Thyroid gland (tissue), 4 donors: ENCODE measurements at places on chromosomes 11 and 22.

- peaks cover 16% of the 10 kb centered on the region for H3K4me1 ChIP-seq
- no peak for DNase-seq
- no peaks in the 10 kb centered on the region for H3K36me3 ChIP-seq
- no peak overlapping the region for H3K27ac ChIP-seq
- H3K4me3 ChIP-seq = no peak overlapping the region
Observed at GRCh38 chr22:50630376-50630775, 2.4 kb upstream of the ARSA start.

DNA sequence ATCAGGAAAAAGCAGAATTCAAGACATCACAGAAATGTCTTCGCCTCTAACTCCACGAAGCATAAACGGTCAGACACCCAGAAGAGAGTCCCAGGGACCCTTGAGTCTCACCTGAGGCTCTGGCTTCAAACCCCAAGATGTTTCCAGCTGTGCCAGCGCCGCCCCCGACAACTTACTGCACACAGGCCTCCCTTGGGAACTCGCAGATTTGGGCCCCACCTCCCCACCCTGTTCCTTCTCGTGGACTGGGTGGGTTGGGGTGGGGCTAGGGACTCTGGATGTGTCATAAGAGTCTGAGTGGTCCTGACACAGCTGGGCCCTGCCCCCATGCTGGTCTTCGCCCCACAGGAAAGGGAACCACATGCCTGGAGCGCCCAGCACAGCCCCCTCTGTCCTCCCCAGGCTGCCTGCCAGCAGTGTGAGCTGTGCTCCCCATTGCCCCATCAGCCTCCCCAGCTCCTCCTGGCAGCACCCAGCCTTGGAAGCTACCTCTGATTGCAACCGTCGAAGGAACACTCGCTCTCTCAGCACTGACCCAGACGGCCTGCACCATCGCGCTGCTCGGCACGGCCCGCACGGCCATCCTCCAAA lies 147.5 kb downstream of the CRYBB2 start:
- peaks cover 11% of the 10 kb centered on the region for H3K4me1 ChIP-seq
- no peak overlapping the region for H3K4me3 ChIP-seq

DNA sequence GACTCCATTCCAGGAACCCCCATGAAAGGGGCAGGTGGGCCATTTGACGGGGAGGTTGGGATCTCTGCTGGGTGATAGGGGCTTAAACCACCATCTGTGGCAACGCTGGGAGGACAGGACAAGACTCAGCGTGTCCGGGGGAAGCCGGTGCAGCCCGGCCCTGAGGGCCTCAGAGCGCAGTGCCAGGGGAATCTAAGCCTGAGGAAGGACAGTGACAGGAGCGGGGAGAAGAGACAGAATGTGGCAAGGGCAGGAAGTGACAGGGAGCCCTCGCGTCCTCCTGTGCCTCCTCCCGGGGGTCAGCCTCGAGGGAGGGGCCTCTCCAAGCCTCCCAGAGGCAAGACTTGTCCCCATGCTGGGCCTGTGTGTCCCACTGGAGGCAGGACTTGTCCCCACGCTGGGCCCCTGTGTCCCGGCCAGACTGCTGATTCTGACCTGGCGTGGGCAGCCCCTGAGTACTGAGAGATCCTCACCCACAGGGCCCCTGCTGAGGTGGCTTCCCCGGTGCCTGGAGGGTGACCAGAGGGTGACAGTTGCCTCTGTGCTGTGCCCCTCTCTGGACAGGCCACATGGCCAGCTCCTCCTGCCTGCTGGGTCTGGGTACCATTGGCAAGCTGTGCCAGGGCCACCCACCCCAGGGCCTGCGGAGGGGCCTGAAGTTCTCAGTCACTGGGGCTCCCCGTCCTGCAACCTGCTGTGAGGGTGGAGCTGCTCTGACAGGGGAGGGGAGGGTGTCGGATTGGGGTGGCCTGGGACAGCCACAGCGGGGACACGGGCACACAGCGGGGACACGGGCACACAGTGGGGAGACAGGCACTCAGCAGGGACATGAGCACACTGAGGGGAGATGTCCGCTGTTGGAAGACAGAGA lies 676.2 kb downstream of the BRD1 start:
- no peak for DNase-seq
- no peak overlapping the region for H3K27ac ChIP-seq
- no peak overlapping the region for H3K4me3 ChIP-seq
- H3K4me1 ChIP-seq = no peaks in the 10 kb centered on the region

DNA sequence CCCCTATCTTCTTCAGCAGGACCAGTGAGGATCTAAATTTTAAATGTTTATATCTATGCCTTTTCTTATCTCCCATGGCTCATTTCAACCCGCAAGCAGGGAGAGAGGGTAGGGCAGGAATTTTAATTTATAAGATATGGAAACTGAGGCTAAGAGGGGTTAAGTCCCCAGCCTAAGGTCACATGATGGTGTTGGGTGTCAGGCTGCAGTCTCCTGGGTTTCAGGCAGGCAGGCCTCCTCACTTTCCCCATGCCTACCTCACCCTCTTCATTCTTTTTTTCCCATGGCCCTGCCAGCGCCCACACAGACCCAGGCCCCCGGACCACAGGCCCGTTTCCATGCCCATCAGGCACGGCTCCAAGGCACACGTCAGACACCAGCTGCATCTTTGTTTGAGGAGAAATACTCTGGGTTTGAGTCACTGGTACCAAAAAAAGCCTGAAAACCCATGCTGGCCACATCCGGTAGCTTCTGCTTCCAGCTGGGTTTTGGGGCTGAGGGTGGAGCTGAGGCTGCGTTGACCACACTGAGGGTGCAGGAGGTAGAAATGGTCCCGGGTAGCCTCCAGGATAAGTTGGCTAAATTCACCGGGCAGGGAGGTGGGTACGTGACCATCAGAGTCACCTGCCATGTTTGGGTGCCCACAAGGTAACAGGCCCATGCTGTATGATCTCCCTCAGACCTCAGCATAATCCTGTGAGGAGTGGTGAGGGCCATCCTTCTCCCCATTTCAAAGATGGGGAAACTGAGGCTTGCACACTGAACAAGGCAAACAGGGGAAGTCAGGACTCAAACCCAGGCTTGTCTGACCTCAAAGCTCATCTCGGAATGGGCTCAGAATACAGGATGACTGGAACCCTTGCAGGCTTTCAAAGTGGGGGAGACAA lies 7.5 kb downstream of the CRYBB1 start:
- no peaks in the 10 kb centered on the region for H3K36me3 ChIP-seq
- H3K4me1 ChIP-seq = no peaks in the 10 kb centered on the region
- peaks cover 3% of the 10 kb centered on the region for H3K27me3 ChIP-seq
- no peak overlapping the region for H3K27ac ChIP-seq
- H3K4me3 ChIP-seq = no peak overlapping the region

DNA sequence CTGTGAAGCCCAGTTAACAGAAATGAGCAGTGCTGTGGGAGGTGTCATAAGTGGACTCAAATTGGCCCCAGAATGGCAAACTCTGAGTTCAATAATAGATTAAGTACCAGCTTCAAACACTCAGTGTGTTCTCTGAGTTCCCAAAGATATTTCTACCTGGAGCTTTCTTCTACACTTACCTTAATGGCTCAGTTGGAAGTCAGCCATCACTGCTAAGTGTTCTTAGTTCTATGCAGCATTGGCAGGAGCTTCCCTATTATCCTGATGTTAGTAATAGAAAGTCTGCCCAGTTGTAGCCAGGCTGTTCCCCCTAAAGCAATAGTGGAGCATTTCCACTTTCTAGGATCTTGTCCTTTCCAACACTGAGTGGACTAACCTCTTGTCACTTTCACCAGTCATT lies 9.7 kb upstream of the PIK3IP1 start:
- H3K36me3 ChIP-seq = no peaks in the 10 kb centered on the region
- peaks cover 33% of the 10 kb centered on the region for H3K4me1 ChIP-seq
- peak overlapping the region; percentile 36 for H3K27ac ChIP-seq
- no peaks in the 10 kb centered on the region for H3K27me3 ChIP-seq

DNA sequence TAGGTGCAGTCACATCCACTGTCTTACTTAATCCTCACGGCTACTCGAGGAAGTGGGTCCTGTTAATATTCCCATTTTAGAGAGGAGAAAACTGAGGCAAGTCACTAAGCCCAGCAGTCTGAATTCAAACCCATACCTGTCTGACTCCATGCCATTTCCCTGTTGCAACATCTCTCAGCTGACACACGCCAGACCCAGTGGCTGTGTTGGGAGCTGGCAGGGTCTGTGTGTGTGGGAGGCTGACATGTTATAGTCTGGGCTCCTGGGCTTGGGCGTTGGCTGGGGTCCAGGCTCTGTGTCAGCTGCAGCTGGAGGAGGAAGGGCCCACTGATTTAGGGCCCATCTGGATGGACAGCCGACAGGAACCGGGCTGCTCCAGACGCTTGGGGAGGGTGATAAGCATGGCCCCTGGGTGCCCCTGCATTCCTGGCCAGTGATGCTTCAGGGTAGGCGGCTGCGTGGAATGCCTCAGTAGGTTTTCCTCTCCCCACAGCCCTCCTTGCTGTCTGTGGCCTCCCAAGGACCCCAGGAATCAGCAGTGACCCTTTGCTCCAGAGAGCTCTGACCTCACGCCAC lies 562.5 kb downstream of the MN1 start:
- H3K4me3 ChIP-seq = no peak overlapping the region
- no peak overlapping the region for H3K27ac ChIP-seq
- H3K4me1 ChIP-seq = peaks cover 4% of the 10 kb centered on the region
- no peaks in the 10 kb centered on the region for H3K36me3 ChIP-seq

GRCh38 chr11:69436041-69436982 lies 45.2 kb upstream of the LINC01488 start:
- no peaks in the 10 kb centered on the region for H3K4me1 ChIP-seq
- peak overlapping the region; percentile 41 for H3K27ac ChIP-seq
- no peak for DNase-seq
- no peaks in the 10 kb centered on the region for H3K36me3 ChIP-seq
- no peaks in the 10 kb centered on the region for H3K27me3 ChIP-seq

- no peak overlapping the region for H3K27ac ChIP-seq
- H3K4me3 ChIP-seq = no peak overlapping the region
- no peaks in the 10 kb centered on the region for H3K36me3 ChIP-seq
Observed at GRCh38 chr22:43482318-43482625, 70.5 kb downstream of the MPPED1 start.

DNA sequence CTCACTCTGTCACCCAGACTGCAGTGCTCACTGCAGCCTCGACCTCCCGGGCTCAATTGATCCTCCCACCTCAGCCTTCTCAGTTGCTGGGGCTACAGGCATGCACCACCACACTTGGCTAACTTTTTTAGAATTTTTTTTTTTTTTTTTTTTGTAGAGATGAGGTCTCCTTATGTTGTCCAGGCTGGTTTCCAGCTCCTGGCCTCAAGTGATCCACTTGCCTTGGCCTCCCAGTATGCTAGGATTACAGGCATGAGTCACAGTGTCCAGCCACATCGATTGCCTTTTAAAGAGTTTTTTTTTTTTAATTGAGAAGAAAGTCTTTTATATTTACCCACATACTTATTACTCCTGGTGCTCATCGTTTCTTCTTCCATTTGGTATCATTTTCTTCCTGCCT lies 30.0 kb downstream of the PARVG start:
- H3K27ac ChIP-seq = no peak overlapping the region
- no peak overlapping the region for H3K4me3 ChIP-seq
- no peaks in the 10 kb centered on the region for H3K27me3 ChIP-seq
- DNase-seq = no peak

- no peaks in the 10 kb centered on the region for H3K27me3 ChIP-seq
- no peak for DNase-seq
- H3K4me1 ChIP-seq = peaks cover 5% of the 10 kb centered on the region
- H3K36me3 ChIP-seq = no peaks in the 10 kb centered on the region
- no peak overlapping the region for H3K27ac ChIP-seq
Observed at GRCh38 chr11:94025690-94026394, 4.7 kb downstream of the HEPHL1 start.

DNA sequence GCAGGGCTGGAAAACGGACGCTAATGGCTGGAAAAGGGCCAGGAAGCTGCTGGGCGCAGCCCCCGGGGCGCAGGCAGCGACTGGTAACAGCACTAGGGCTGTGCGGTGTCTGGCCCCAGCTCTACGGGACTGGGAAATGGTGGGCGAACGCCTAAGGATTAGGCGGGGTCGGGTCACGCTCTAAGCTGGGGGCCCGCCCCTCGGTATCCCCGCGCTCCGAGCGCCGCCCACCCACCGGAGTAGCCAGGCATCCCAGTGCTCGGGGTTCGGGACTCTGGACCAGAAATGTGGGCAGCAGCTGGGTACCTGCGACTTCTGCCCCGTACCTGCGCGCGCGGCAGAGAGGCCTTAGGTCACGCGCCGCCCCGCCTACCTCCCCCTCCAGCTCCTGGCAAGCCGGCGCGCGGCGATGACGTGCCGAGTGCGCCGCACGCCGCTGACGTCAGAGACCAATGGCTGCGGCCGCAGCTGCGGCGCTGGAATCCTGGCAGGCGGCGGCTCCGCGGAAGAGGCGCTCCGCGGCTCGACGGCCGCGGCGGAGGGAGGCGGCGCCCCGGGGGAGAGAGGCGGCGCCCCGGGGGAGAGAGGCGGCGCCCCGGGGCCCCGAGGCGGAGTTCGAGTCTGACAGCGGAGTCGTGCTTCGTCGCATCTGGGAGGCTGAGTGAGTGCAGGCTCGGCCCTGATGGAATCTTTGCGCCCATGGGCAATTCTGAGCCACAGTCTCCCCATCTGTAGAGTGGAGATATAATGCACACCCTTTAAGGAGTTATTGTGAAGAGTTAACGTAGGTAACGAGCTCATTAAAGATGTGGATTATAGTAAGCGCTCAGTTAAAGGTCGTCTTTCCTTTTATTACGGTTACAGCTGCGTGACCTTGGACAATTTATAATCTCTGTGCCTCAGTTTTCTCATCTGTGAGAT lies at the start of the genes HPS4 and SRRD:
TSS of gene HPS4 (minus strand) at position 345 of the 921 bp plus-strand sequence. CDS start 2,021 bp downstream, outside the sequence.
TSS of gene SRRD (plus strand) at position 439 of the 921 bp plus-strand sequence. CDS start at position 453, 14 bp downstream.
- peak within 1 kb of the TSS; percentile 91 for H3K27ac ChIP-seq
- peak within 1 kb of the TSS; percentile 92 for H3K4me3 ChIP-seq
- peak; percentile 90 for DNase-seq
- H3K36me3 ChIP-seq = peaks cover 4% of the 10 kb centered on the region
- peaks cover 83% of the 10 kb centered on the region for H3K4me1 ChIP-seq

- no peak for DNase-seq
- no peaks in the 10 kb centered on the region for H3K27me3 ChIP-seq
- H3K27ac ChIP-seq = no peak overlapping the region
- no peaks in the 10 kb centered on the region for H3K36me3 ChIP-seq
Observed at GRCh38 chr11:123260511-123261211, 65.6 kb upstream of the CLMP start.

GRCh38 chr22:24040946-24041345 lies 29.8 kb downstream of the CABIN1 start:
- peaks cover 4% of the 10 kb centered on the region for H3K36me3 ChIP-seq
- no peak overlapping the region for H3K4me3 ChIP-seq
- peaks cover 64% of the 10 kb centered on the region for H3K4me1 ChIP-seq
- DNase-seq = peak; percentile 76

GRCh38 chr11:74783241-74783871 lies 34.7 kb downstream of the RNF169 start:
- H3K27ac ChIP-seq = no peak overlapping the region
- H3K27me3 ChIP-seq = no peaks in the 10 kb centered on the region
- no peaks in the 10 kb centered on the region for H3K36me3 ChIP-seq
- H3K4me1 ChIP-seq = peaks cover 8% of the 10 kb centered on the region
- no peak for DNase-seq

DNA sequence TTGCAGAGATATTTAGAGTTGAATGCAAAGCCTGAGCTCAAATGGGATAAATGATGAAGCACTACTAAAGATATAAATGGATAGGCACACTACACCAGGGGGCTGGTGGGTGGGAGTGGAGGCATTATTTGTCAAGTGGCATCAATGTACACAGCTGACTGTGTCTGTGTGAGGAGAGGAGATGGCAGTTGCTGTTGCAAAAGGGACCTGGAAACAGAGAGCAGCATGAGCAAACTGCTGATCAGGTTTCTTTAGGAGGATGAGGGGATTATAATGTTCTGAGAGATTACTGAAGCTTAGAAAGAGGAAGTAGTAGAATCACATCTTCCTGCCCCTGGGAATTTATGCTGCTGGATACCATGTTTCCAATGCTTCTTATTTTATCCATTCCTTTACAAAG lies 39.4 kb upstream of the LIN7C start:
- H3K4me3 ChIP-seq = no peak overlapping the region
- H3K27me3 ChIP-seq = no peaks in the 10 kb centered on the region

- H3K4me3 ChIP-seq = no peak overlapping the region
- DNase-seq = no peak
- H3K4me1 ChIP-seq = peaks cover 16% of the 10 kb centered on the region
Observed at GRCh38 chr11:44311339-44312261, 1.7 kb upstream of the ALX4 start.
